Nucleus accumbens (tissue), 56 donors: ENCODE measurements at places on chromosomes 12 and 14.

DNA sequence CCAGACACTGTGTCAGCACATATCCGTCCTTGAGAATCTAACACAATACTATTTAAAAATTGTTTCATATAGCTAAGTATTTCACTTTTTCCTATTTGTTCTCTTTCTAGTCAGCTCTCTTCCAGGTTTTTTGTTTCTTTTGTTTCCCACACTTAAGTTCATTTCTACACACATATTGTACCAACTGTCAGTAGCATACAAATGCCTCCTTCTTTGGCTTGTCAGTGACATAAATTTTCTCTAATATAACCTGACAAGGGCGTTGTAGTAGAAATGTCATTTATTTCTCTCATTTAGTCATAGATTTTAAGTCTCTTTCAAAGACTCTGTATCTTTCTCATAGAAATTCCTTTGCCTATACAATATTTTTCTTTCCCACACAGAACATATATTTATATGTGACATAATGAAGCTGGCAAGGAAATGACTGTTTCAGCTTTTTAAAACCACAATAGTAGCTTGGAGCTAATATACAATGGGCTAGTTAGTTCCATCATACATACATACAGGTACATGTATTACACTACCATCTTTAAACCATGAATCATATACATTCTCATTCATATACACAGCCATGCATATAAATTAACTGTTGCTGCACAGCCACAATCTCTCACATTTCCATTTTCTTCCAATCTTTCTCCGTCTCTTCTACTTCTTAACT, 42.3 kb upstream of the EPS8 start:
- no peak for DNase-seq

DNA sequence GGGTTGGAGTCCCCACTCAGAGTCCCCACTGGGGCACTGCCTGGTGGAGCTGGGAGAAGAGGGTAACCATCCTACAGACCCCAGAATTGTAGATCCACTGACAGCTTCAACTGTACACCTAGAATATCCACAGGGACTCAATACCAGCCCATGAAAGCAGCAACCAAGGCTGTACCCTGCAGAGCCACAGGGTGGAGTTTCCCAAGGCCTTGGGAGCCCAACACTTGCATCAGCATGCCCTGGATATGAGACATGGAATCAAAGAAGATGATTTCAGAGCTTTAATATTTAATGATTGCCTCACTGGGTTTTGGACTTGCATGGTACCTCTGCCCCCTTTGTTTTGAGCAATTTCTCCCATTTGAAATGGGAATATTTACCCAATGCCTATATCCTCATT, 80.4 kb downstream of the RASSF9 start:
- DNase-seq = no peak

DNA sequence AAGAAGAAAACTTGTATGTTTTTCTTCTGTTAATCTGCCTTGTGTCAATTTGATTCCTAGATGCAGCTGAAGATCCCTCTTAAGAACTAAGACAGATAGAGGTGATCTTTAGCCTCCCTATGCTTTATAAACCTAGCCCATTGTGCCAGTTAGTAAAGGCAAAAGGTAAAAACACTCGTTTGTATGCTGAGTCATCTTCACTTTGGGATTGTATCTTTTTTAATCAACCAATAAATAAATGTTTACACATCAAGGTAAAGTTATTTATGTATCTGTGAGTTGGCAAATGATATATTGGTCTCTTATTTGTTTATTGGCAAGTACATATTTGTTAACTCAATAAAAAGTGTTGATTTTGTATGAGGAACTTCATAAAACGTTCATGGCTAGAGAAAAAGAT, 165.9 kb upstream of the AMIGO2 start:
- no peak for DNase-seq

- DNase-seq = no peak
Observed at GRCh38 chr12:46608431-46609272, 217.1 kb downstream of the SLC38A4 start.

GRCh38 chr14:101060171-101060601, 156.7 kb upstream of the RTL1 start:
- no peak for DNase-seq

DNA sequence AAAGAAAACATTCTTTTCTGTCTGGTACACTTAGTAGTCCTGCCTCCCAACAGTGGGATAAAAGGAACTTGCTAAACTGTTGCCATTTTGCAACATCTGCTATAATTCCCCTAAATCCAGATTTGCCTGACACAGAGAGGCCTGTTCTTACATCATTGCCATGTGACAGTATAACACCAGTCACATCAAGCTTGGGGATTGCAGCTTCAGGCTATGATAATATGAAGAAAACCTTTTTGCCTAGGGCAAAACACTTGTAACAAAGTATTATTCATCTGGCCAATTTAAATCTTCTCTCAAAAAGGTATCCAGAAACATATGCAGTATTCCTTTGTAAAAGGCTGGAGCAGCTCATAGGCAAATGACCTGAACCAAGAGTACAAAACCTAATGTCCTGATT, 80.9 kb upstream of the OTX2 start:
- no peak for DNase-seq

- DNase-seq = no peak
Observed at GRCh38 chr14:104357689-104358527, 219.5 kb downstream of the KIF26A start.

GRCh38 chr12:38689195-38689594, 216.2 kb downstream of the CPNE8 start:
- no peak for DNase-seq

DNA sequence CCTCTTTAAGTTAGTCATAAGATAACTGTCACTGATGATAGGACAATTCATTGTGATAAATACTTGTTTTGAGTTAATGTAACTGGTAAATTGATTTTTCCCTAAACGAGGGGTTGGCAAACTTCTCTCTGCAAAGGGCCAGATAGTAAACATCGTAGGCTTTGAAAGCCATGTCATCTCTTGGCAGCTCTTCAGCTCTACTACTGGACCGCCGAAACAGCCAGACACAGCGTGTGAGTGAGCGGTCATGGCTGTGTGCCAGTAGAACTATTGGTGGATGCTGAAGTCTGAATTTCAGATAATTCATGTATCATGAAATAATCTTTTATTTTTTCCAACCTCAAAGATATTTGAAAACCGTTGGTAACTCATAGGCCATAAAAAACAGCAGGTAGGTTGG, 9.9 kb downstream of the PIWIL1 start:
- DNase-seq = no peak

- no peak for DNase-seq
Observed at GRCh38 chr14:25003537-25003936, 46.4 kb downstream of the STXBP6 start.

DNA sequence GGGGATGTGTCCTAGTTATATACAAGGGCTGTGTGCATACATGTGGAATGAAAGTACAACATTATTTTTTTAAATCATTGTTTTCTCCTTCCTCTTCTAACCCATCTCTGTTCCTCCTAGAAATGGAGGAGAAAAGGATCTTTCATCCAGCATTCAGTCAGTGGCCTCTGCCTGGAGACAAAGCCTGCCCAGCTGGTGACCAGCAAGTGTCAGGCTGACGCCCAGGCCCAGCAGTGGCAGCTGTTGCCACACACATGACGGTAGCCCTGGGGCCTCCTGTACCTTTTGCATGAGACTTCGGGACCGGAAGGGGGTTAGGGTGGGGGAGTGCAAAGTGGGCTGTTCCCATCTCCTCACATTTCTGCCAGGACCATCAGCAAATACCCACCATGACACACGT, 46.2 kb downstream of the ERH start:
- no peak for DNase-seq

- DNase-seq = no peak
Observed at GRCh38 chr14:20723488-20723887, 22.2 kb upstream of the EDDM3A start.

GRCh38 chr14:73168691-73169090, 32.4 kb downstream of the PSEN1 start:
- peak; percentile 54 for DNase-seq

- DNase-seq = peak; percentile 33
Observed at GRCh38 chr12:51262758-51263177, 7.4 kb downstream of the SMAGP start.

- DNase-seq = no peak
Observed at GRCh38 chr14:69042787-69043444, 63.8 kb upstream of the ACTN1 start.

- DNase-seq = no peak
Observed at GRCh38 chr12:78977304-78977867, 112.8 kb downstream of the SYT1 start.

DNA sequence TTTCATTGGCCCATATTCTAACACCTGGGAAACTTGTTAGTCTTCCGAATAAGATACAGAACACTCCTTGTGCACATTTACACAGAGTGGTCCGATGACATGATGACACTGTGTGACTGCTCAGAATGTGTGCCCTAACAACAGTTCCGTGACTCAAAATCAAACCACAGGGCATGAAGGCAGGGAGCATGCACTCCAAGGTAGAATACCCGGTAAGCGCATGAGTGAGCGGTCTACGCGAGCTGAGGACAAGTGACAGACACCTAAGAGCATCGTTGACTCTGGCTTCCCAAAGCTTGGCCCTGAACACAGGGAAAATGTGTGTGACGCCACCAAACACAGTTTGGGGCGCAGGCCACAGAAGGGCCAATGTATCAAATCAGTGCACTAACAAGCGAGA, 18.6 kb downstream of the CLIP1 start:
- DNase-seq = no peak

GRCh38 chr12:70398862-70399261, 32.8 kb downstream of the KCNMB4 start:
- no peak for DNase-seq

DNA sequence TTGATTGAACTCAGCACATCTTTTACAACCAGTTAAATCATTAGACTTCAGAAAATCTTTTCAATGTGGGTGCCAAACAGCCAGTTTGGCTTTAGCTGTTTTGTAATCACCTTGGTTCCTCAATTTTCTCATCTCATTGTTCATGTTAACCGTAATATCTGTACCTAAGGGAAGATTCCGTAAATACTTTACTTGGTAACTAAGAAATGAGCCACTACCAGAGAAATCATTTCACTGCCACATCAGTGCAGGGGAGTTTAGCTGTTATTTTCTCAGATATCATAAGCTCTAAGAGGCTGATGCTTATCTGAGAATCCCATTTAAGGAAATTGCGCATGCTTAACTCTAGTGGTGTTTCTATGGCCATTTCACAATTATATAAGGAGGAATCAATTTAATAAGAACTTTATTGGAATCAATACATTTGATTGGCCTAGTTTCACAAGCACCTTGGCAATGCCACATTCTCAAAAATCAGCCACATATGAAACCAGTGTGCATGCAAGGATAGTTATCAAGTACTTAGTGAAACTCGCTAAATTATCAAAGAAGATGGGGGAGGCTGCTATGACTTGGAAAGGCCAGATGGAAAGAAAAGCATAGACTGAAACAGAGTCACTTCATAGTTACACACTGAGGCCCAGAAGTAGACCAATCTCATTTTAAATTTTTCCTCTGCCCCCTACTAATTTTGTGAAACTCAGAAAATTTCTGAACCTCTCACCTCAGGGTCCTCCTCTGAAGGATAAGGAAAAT, 28.1 kb upstream of the IL22 start:
- DNase-seq = no peak

GRCh38 chr12:25377469-25378177, 126.9 kb upstream of the KRAS start:
- no peak for DNase-seq

DNA sequence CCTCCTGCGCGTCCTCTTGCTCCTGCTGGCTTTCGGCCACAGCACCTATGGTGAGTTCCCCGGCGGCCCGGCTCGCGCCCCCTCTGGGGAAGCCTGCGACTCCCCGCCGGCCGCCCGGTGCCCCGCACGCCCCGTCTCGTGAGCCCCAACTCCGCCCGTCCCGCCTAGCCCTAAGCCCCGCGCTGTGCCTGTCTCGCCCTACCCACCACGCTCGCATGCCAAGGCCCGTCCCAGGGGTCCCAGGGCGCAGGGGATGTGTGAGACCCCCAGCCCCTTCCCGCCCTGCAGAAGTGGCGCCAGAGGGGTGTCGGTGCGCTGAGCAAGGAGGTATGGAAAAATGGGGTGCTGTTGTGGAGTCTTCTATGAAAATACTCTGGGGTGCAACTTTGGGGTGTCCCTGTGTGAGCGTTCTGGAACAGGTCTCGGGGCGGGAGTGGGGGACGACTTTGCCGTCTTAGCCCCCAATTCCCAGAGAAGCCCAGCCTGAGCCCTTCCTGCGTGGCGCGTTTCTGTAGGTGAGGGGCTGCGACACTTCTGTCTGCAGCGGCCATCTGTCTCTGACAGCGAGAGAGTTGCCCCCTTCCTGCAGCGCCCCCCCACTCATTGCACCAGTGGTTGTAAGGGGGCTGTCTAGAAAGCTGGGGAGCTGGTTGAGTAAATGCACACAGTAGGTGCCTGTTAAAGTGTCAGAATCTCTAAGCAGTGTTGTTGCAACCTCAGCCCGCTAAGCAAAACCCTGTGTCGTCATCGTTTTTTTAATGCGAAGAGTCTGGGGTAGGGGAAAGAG, 587 bp downstream of the DLK1 start:
- DNase-seq = no peak

- no peak for DNase-seq
Observed at GRCh38 chr12:47087088-47087688, 7.4 kb upstream of the AMIGO2 start.

GRCh38 chr12:54579258-54579657, 9.2 kb downstream of the PPP1R1A start:
- DNase-seq = no peak

GRCh38 chr12:72173974-72174373, 98.2 kb upstream of the TRHDE start:
- DNase-seq = no peak

DNA sequence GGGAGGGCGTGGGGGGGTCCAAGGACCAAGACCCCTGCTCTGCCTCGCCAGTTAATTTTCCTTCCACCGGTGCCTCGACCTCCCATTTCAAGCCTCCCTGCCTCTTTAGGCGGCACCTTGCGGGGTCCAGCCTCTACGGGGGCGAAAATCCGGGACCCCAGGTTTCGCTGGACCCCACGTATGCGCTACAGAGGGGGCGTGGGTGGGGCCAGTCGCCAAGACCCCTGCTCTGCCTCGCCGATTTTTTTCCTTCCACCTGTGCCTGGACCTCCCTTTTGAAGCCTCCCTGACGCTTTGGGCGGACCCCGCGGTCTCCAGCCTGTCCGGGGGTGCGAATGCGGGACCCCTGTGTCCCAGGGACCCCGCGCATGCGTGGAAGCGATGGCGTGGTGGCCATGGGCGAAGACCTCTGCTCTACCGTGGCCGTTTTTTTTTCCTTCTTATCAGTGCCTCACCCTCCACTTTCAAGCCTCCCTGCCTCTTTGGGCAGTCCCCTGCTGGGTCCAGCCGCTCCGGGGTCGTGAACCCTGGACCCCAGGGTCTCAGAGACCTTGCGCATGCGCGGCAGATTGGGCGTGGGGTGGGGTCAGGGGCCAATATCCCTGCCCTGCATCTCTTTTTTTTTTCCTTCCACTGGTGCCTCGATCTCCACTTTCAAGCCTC, 324.2 kb downstream of the ALG10 start:
- no peak for DNase-seq

DNA sequence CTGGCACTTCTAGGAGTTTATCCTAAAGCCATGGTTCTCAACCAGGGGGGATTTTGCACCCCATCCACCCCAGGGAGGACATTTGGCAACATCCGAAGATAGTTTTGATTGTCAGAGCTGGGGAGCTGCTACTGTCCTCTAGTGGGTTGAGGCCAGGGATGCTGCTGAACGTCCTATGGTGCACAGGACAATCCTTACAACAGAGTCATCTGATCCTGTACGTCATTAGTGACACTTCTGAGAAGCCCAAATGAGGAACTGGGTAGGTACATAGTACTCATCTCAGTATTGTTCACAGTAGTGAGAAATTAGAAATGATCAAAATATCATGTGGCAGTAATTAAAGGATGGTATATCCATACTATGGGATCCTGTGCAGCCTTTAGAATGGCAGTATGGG, 185.1 kb downstream of the CHST11 start:
- no peak for DNase-seq
